Epithelial cell of proximal tubule (primary cell): ENCODE measurements at places on chromosomes 6 and 20.
A peak's percentile ranks its signal among the peaks of the same experiment; 100 is the strongest.

DNA sequence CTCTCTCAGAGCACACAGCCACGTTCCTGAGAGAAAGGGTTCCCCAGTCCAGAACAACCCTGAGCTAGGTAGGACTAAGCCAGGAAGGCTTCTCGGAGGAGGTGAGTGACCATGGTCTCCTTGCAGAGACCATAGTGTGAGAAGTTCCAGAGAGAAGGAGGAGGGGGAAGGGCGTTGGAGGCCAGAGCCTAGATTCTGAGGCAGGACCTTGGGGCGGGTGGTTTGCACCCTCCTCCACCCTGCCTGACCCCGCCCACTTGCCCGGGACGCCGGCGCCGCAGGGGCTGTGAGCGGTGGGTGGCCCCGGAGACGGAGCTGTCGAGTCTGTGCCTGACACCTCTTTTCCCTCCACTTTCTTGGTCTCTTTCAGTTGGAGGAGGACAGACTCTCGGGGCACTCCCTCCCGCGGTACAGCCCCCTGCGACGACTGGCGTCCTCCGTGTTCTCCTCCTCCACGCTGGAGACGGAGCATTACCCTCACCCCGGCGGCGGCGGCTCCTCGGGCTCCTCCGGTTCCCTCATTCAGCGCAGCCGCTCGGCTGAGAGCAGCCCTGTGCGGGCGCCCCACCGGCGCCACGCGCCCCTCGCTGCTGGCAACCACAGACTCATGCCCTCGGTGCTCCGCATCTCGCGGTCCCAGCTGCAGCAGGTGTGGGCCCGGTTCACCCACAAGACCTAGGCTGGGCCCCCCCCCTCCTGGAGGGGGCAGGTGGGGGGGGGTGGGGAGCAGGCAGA lies 26.2 kb downstream of the TTBK1 start:
- DNase-seq, result no peak

GRCh38 chr6:77470983-77471382 lies 7.7 kb upstream of the HTR1B start:
- DNase-seq, result peak; percentile 32

DNA sequence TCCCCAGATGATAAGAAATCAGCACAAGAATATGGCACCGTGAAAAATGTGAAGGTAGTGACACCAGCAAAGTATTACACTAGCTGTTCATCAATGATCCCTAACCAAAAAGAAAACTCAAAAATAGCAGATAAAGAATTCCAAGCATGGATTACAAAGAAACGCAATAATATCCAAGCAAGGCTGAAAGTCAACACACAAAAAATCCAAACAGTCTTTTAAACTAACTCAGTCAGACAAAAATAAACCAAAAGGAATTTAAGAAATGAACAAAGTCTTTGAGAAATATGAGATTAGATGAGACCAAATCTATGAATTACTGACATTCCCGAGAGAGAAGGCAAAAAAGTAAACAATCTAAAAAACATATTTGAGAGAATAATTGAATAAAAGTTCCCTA lies 976.1 kb upstream of the MAP3K7 start:
- no peak for DNase-seq

DNA sequence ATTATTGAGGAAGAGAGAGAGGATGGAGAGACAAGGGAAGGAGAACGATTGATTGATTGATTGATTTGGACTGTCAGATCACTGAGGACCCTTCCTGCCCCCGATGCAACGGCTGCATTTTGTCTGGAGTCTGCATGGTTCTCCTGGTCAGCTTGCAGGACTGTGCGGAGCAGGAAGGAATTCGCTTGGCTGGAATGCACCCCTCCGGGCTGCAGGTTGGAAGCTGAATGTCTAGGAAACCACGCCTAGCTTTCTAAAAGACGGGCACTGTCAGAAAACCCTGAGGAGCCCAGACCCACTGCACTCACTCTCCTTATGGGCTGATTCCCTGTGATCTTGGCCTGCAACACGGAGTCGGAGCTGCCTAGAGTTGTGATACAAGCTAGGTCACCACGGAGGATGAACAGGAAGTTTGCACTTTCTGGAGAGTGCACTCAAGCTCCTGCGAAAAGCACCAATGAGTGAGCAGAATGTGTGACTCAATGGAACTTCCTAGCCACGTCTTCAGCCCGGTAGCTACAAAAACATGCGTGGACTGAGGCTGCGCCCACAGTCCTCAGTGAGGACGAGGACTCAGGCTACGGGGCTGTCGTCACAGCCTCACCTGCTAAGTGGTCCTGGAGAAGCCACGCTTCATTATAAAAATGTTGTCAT lies 14.4 kb downstream of the DACT2 start:
- no peak for DNase-seq

GRCh38 chr6:17458966-17459365 lies 65.6 kb downstream of the CAP2 start:
- no peak for DNase-seq
